ENCODE measurements at places on chromosomes 5 and 9.
A peak's percentile ranks its signal among the peaks of the same experiment; 100 is the strongest.

GRCh38 chr9:89975630-89976029, 370.8 kb downstream of the GADD45G start:
- no peak for DNase-seq
- no peaks in the 10 kb centered on the region for H3K4me1 ChIP-seq
- H3K4me3 ChIP-seq: no peak overlapping the region
- H3K36me3 ChIP-seq: no peaks in the 10 kb centered on the region

DNA sequence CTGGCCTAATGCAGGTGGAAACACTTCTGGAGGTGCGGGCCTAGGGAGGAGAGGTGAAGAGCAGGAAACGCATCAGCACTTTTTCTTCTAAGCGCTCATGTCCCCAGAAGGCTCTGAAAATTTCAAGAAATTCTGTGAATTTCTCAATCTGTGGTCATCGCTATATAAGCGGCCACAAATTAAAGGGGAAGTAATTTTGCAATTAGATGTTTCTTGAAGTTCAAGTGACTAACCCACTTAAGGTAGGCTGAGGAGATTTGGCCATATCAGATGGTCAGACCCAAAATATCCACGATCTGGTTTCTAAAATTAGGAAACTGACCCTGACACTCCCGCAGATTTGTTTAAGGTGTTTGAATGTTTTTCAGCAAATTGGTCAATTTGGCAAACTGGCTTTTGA, 16.6 kb upstream of the HMGCR start:
- H3K36me3 ChIP-seq: no peaks in the 10 kb centered on the region
- peak overlapping the region; percentile 68 for H3K27ac ChIP-seq
- H3K4me3 ChIP-seq: no peak overlapping the region

- H3K36me3 ChIP-seq: no peaks in the 10 kb centered on the region
- H3K27me3 ChIP-seq: no peaks in the 10 kb centered on the region
- no peaks in the 10 kb centered on the region for H3K4me1 ChIP-seq
- no peak overlapping the region for H3K4me3 ChIP-seq
- no peak for DNase-seq
These were observed 23.1 kb upstream of the SHB start for GRCh38 chr9:38092200-38092524.

GRCh38 chr9:120725907-120726306, 11.6 kb upstream of the MEGF9 start:
- H3K27me3 ChIP-seq: no peaks in the 10 kb centered on the region
- DNase-seq: no peak
- H3K36me3 ChIP-seq: no peaks in the 10 kb centered on the region
- H3K4me1 ChIP-seq: peaks cover 18% of the 10 kb centered on the region
- no peak overlapping the region for H3K27ac ChIP-seq

- H3K4me3 ChIP-seq: no peak overlapping the region
- H3K27me3 ChIP-seq: no peaks in the 10 kb centered on the region
- H3K4me1 ChIP-seq: no peaks in the 10 kb centered on the region
These were observed 87.2 kb downstream of the TMEM232 start for GRCh38 chr5:110638970-110639902.

DNA sequence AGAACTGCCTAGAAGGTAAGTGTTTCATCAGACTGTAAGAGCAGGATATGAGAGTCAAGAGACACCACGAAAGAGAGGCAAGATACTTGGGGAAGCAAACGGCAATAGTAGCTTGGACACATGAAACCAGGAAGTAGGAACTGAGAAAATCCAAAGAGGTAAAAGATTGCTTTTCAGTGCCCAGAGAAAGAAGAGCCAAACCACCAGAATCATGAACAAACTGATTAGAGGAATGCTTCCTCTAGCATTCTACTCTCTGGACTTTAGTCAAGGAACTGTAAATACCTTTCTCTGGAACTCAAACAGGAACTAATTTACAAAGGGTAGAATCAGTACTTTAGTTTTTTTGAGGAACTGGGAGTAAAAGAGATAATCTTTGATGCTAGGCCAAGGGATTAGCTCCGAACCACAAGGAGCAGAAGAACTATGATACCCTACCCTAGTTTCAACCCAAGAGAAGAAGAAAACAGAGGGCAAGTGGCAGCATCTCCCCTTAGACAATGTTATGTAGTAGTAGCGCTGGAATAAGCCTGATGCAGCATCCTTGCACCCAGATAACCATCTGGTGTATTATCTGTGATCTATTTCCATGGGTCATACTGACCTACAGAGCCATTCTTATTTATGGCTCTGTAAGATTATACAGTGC, 41.3 kb downstream of the EFCAB9 start:
- H3K27me3 ChIP-seq: no peaks in the 10 kb centered on the region
- H3K27ac ChIP-seq: no peak overlapping the region
- DNase-seq: peak; percentile 13
- peaks cover 26% of the 10 kb centered on the region for H3K36me3 ChIP-seq

GRCh38 chr5:73498057-73498992, at the start of gene BTF3:
BTF3 (plus strand) TSS chr5:73498442; CDS start chr5:73498668, 226 bp downstream.
- peak within 1 kb of the TSS; percentile 94 for H3K4me3 ChIP-seq
- H3K4me1 ChIP-seq: peaks cover 24% of the 10 kb centered on the region
- H3K27ac ChIP-seq: peak within 1 kb of the TSS; percentile 85
- peak; percentile 99 for DNase-seq

DNA sequence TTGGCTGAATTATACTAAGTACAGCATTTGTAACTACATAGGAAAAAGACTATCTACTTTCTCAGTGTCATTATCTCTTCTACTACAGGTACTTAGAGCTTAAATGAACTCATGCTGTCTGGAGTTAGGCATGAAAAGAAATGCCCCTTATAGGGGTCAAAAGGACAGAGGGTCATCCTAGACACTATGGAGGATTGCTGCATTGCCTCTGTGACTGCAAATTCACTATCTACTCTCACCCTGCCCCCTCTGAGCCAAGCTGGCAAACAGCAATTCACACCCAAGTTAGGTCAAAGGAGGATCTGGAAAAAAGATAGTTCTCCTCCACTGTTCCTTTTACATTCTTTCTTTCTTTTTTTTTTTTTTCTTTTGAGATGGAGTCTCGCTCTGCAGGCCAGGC, 36.7 kb downstream of the ANKRD31 start:
- H3K4me3 ChIP-seq: no peak overlapping the region
- no peak overlapping the region for H3K27ac ChIP-seq
- H3K27me3 ChIP-seq: no peaks in the 10 kb centered on the region
- H3K4me1 ChIP-seq: no peaks in the 10 kb centered on the region
- H3K36me3 ChIP-seq: no peaks in the 10 kb centered on the region

GRCh38 chr9:134325096-134325812, 1.0 kb upstream of the RXRA start:
- peak; percentile 82 for DNase-seq
- H3K4me1 ChIP-seq: peaks cover 19% of the 10 kb centered on the region
- H3K27ac ChIP-seq: peak overlapping the region; percentile 86
- no peaks in the 10 kb centered on the region for H3K27me3 ChIP-seq
- H3K36me3 ChIP-seq: no peaks in the 10 kb centered on the region

DNA sequence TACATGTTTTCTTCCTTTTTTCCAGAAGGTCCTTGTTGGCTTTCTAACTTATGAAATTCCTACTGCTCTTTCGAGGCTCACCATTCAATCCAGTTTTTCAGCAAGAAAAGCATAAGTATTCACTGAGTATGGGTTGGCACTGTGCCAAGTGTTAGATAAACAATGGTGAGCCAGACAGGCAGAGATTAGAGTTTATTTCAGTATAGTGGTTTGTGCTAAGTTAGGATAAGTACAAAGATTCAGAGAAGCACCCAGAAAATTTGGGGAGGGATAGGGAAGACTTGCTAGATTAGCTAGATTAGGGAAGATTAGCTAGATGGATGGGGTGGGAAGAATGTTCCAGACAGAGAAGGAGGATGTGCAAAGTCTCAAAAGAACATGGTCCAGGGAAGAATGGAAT, 122.9 kb downstream of the OXCT1 start:
- no peaks in the 10 kb centered on the region for H3K4me1 ChIP-seq
- H3K36me3 ChIP-seq: no peaks in the 10 kb centered on the region
- no peak overlapping the region for H3K4me3 ChIP-seq

- no peak overlapping the region for H3K27ac ChIP-seq
- H3K36me3 ChIP-seq: no peaks in the 10 kb centered on the region
- no peak overlapping the region for H3K4me3 ChIP-seq
- no peaks in the 10 kb centered on the region for H3K27me3 ChIP-seq
- H3K4me1 ChIP-seq: peaks cover 29% of the 10 kb centered on the region
- peak; percentile 45 for DNase-seq
These were observed 372.2 kb downstream of the TMEM232 start for GRCh38 chr5:110354311-110354710.

GRCh38 chr5:87916320-87916719, 352.3 kb downstream of the TMEM161B start:
- H3K36me3 ChIP-seq: no peaks in the 10 kb centered on the region
- no peak for DNase-seq
- no peak overlapping the region for H3K27ac ChIP-seq
- H3K4me3 ChIP-seq: no peak overlapping the region
- H3K27me3 ChIP-seq: no peaks in the 10 kb centered on the region
